Stimulated activated CD4-positive, alpha-beta T cell treated with anti-CD3 and anti-CD28 coated beads, TNF-alpha, amount 100 ng/mL, for 1 hour (primary cell): ENCODE measurements at places on chromosomes 13 and 19.

- DNase-seq = no peak
Observed at GRCh38 chr13:108383667-108384066, 114.1 kb downstream of the TNFSF13B start.

GRCh38 chr13:26589754-26590153 lies 32.3 kb downstream of the WASF3 start:
- no peak for DNase-seq

DNA sequence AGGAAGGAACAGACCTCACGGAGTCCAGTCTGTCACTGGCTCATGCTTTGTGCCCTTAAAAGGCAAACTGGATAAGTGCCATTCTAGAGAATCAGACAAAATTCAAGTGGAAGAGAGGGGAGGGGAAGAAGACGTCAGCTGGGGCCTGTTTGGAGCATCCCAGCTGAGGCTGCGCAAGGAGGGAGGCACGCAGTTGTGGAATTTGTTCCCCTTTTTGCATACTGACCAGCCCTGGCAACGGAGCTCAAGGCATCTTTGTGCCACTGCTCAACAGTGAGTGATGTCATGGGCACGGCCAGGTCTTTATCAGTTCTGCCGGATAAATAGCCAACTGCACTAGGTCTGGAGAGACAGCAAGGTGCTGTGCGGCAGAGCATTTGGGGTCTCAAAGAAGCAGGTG lies at the start of gene GPR42:
Gene GPR42, plus strand, starts transcription at position 347 of the 400 bp plus-strand sequence. CDS start 292 bp downstream, outside the sequence.
- DNase-seq = no peak

- DNase-seq = no peak
Observed at GRCh38 chr13:109846185-109846584, 59.8 kb upstream of the IRS2 start.

GRCh38 chr19:4140237-4140711 lies 13.2 kb upstream of the CREB3L3 start:
- no peak for DNase-seq

DNA sequence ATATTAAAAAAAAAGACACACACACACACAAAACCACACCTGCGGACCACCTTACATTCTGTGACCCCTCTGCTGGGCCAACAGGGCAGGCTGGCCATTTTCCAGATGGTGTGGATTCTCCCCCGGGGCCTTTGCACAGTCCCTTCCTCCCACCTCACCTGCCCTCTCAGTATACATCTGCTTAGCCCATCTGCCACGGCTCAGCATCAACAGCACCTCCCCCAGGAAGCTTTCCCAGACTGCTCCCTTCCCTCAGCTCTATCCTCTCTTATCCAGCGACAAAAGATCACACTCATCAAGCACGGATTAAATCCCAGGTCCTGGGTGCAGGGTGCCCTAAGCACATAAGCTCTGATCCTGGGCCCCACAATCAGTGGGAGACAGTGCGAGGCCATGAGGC lies 4.5 kb downstream of the ZNF787 start:
- DNase-seq = no peak

DNA sequence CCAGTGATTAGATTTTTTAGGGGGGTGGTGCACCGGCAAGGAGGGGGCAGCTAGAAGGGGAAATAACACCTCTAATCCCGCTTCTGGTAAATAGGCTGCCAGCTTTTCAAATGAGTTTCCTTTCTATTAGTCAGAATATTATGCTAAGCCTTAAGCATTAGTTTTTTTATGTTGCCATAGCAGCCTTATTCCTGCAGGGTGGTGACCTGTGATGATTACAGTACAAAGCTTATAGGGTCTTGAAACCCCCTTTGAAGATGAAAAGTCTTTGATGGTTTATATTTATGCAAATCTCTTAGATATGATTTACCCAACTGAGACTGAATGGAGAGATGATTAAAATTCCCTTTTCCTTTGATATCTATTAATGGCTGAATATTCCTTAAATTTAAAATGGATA lies 109.8 kb downstream of the ZIC5 start:
- no peak for DNase-seq

- no peak for DNase-seq
Observed at GRCh38 chr13:85575110-85575509, 224.1 kb downstream of the SLITRK6 start.

DNA sequence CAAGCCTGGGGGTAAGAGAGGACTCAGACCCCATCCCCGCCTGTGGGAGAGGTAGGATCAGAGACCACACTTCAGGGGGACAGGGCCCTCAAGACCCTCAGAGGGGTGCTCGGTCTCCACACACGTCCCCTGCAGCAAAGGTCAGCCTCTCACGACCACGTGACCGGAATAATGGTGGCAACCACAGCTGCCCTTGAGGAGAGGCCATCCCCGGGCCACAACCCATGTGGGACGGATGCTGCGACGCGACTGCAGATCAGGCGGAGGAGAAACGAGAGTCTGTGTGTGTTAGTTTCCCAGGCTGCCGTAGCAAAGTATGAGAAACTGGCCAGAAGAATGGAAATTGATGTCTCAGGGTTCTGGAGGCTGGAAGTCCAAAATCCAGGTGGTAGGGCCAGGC lies 8.9 kb downstream of the MED25 start:
- no peak for DNase-seq

DNA sequence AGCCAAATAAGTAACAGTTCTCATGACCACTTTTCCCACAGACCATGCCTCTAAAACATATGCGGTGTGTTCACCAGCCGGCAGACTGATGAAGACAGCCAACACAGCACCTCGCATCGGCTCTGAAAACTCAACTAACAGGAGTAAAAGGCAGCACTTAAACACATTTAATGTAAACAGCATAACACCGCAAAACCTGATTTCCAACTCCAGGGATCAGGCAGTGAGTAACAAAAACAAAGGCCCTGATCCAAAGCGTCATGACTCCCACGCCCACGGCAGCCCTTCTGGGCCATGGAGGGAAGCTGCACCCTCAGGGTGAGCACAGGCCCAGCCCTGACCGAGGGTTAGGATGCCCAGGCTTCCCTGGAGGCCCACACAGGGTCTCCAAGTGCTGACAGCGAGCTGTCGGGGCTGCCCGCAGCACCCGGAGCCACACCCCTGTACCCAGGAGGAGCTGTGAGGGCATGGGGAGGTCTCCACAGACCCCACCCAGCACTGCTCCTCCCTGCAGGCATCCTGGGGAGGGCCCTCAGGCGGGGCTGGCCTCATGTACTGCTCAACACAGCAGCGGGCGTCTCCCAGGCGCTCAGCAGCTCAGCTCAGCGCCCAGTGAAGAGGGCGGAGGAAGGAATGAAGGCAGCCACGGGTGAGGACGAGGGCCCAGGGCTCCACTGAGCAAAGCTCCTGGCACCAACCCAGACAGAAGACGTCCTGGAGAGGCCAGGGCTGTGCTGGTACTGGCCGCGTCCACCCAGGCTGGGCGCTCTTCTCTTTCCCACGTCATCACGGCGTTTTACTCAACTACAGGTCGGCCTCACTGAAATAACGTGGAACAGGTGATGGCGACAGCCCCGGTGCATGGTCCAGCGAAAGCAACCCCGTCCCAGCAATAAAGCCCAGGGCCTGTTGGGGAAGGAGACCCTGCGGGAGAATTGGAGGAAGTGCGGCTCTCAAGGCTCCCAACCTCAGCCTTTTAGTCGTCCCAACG lies 53.7 kb downstream of the RASA3 start:
- DNase-seq = no peak

- no peak for DNase-seq
Observed at GRCh38 chr13:22201375-22201925, 530.6 kb downstream of the FGF9 start.

DNA sequence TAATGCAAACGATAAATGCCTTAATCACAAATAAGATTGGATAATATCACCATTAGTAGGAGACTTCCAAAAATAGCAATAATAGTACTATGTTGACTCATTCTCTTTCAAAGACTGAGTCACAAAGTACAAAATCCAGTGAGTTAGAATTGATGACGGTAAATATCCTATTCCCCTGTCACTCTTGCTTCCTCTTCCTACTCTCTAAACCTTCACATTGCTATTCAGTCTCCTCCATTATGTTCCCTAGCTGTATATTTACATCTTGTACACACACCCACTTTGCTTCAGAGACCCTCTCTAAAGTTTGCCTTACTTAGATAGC lies 26.3 kb upstream of the INTS6 start:
- no peak for DNase-seq

DNA sequence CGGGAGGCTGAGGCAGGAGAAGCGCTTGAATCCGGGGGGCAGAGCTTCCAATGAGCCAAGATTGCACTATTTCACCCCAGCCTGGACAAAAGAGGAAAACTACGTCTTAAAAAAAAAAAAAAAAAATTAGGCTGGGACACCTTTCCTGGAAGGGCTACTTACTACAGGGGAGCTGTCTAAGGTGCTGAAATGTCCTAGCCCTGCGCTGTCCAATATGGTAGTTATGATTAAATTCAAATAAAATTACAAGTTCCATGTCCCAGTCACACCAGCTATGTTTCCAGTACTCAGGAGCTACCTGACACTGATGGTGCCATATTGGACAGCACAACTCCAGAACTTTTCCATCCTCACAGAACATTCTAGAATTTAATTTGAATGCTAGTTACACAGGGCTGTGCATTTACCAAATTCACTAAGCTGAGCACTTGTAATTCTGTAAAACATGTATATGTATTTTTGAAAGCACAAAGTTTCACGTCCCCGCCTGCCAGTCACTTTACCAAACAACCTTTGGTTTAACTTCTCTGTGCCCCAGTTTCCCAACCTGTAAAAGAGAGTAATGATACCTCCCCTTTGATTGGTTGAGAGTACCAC lies 9.2 kb upstream of the ZSCAN22 start:
- no peak for DNase-seq

DNA sequence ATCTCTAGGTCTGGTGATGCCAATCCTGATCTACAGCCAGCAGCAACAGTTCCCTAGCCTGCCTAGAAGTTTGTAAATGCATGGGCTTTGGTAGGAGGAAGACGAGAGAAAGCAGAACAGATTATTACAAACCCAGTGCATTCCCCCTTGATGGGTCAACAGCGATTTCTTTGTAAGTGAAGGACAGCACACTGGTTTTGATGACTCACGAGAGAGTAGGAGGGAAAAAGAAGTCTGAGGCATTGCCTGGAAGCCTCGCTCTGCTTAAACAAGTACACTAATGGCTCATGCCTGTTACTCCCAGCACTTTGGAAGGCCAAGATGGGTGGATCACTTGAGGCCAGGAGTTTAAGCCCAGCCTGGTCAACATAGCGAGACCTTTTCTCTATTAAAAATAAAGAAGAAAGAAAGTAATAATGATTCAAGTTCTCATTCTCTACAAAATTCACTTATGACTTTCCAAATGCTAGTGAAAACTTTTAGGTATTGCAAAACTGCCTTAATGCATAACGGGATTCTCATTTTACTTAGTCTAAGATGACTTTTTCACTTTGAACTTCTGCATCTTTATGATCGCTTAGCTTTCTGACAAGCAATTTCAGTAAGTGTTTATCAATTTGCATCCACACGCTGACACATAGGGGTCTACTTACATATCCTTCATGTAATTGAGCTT lies 47.7 kb upstream of the USPL1 start:
- no peak for DNase-seq

GRCh38 chr19:56174086-56174485 lies 1.7 kb upstream of the GALP start:
- no peak for DNase-seq

DNA sequence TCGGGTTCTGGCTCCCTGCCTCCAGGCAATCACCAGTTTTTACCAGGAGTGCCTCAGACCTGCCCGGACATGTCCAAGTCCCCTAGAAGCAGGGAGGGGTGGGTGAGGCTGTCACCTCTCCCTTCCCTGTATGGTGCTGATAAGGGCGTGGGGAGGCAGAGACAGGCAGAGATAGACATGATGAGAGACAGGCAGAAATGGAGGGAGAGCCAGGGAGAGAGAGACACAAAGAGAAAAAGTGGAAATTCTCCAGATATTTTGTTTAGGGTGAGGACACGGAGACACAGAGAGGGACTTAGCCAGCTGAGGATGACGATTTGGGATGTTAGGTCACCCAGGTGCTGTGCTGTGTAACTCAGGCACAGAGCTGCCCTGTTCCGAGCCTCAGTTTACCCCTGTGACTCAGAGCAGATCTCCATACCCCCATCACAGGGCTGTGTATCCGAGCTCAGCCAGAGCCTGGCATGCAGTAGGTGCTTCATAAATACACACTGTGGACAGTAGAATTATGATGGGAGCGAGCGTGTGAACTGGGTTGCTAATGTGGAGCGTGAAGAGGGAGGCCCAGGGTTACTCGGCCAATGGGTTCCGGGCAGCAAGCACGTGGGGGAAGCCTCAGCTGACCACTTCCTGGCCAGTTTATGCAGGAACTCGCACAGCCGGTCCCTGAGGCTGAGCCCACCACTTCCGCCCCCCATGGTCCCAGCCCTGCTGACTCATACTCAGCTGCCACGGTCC lies 11.9 kb upstream of the GDF15 start:
- DNase-seq = no peak

DNA sequence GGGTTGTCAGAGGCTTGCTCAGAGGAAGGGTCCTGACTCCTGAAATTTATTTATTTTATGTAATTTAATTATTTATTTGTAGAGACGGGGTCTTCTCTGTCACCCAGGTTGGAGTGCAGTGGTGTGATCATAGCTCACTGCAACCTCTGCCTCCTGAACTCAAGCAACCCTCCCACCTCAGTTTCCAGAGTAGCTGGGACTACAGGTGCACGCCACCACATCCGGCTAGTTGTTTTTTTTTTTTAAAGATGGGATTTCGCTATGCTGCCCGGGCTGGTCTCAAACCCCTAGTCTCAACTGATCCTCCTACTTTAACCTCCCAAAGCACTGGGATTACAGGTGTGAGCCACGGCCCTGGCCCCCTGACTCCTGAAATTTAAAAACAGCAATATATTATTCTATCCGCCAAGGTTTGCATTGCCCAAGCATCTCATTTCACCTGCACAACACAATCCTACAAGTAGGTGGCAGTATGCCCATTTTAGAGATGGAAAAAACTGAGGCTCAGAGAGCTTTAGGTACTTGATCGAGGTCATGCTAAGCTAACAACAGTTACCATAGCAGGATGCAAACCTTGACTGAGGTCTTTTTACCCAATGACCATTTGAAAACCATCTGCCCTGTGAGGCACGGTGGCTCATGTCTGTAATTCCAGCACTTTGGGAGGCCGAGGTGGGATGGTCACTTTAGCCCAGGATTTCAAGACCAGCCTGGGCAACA lies 18.1 kb downstream of the ARHGEF18 start:
- no peak for DNase-seq

DNA sequence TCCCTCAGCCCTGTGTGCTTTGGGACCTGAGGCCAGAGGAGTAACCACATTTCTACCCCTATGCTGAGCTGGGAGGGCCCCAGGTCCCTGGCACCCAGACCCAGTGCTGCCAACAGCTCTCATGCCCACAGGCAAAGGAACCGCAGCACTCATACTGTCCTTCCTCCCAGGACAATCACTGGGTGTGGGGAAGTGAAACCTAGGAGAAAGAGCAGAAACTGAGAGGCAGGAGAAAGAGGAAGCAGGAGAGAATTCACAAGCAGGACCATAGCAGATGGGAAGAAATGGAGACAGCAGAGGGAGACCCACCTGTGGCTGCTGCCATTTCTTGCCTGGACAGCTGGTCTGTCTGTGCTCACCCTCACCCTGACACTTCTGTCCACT lies 18.9 kb downstream of the CCDC97 start:
- DNase-seq = no peak

- DNase-seq = no peak
Observed at GRCh38 chr13:41654796-41655195, 197.4 kb downstream of the RGCC start.
